ENCODE measurements at places on chromosomes 1 and 21. TPM values are rescaled to one million over a fixed set of nuclear protein-coding genes. Genes with fewer than 3 reads are reported as not detected.

MMEL1 gene
- total RNA-seq = 1.3 TPM

- DNase-seq = no peak
These were observed 135.8 kb upstream of the COL6A1 start for GRCh38 chr21:45845770-45846090.

CD52 gene
- total RNA-seq = 2.8 TPM

DNA sequence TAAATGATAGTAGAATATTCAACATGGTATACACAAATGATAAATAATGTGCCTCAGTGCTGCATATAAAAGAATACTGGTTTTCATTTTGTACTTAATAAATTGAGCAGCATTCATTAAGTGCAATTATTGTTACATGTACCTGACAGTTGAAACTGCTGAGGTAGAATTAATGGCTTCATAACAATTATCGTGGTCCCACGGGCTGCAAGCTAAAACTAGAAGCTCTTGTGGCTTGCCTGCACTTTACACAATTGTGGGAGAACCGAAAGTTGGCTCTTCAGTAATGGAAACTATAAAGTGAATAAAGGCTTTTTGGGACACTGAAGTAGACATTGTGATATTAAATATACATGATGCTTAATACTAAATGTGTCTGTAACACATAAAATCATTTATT, 23.2 kb downstream of the INSL5 start:
- no peak for DNase-seq

TOR3A gene
- 19.6 TPM for total RNA-seq

GRCh38 chr21:26835027-26835713, 10.0 kb downstream of the ADAMTS1 start:
- DNase-seq = no peak

FCRL4 gene
- not detected for total RNA-seq

TMEM200B gene
- total RNA-seq = 6.5 TPM

Measured in skin of body (tissue), 3 donors.